ENCODE measurements at places on chromosomes 4 and X. TPM values are rescaled to one million over a fixed set of nuclear protein-coding genes. Genes with fewer than 3 reads are reported as not detected.

GRCh38 chr4:86398187-86398586 is 38.3 kb upstream of the MAPK10 start:
- DNase-seq: no peak

- no peak for DNase-seq
Observed at GRCh38 chrX:145843146-145843904, 25.7 kb downstream of the SLITRK2 start.

DNA sequence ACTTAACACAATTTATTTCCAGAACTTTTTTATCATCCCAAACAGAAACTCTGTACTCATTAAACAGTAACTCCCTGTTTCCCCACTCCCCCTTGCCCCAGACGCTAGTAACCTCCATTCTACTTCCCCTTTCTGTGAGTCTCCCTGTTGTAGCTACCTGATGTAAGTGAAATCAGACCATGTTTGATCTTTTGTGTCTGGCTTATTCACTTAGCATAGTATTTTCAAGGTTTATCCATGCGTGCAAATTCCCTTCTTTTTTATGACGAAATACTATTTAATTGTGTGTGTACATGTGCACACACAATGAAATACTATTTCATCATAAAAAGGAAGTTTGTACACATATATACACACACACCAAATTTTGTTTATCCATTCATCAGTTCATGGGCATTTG is 5.2 kb downstream of the PKD2 start:
- DNase-seq: no peak

- DNase-seq: no peak
Observed at GRCh38 chrX:34884817-34885216, 57.8 kb upstream of the FAM47B start.

DNA sequence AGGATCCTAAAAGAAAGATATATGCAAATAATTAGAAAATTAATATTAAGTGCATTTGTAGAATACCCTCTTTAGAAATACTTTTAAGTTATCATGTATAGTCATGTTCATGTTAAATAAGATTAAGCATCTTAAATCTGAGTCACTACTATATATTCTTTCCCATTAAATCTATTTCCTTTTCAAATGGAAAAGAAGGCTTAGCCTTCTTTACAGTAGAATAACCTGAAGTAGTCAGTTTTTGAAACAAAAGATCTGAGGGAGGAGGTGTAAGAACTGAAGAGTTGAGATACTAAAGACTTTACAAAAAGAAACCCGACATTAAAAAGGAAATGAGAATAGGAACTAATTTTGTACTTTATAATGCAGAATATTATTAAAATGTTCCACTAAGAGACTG is 14.7 kb upstream of the HSD17B13 start:
- no peak for DNase-seq

DNA sequence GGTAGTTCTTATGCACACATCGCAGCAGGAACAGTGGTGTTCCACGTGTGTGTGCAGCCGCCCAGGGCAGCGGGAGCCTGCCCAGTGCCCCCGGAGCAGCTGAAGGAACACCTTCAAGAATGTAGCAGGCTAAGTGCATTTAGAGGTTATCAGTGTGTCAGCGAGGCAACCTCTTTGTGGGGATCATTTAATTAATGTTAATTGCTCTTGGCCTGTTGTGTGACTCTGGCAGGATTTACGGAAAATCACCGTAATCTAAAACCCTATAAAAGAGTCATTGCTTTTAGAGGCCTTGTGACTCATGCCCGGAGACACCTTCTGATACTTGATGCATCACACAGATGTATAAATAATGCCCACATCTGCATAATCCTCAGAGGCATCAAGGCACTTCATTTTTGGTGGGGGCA is 47.3 kb upstream of the GATB start:
- DNase-seq: no peak

DNA sequence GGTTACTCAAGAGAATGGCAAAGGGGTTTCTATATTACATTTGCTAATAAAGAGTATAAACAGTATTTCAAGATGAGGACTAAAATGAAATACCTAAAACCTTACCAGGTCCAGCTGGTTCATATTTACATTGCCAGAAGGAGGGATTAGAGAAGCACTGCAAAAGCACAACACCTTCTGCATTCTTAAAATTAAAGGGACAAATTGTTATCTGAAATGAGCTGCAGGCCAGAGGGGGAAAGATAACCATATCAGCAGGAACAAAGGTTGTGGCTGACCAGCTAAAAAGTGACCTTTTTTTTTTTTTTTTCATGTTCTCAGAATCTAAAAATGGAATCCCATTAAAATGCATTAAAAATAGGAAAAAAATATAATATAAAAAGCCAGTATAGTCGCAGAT is 39.7 kb downstream of the AFF2 start:
- DNase-seq: no peak

The TCP11X1 gene
- not detected for total RNA-seq
